HuH-7 (cell line): ENCODE measurements at places on chromosomes 4 and X.

DNA sequence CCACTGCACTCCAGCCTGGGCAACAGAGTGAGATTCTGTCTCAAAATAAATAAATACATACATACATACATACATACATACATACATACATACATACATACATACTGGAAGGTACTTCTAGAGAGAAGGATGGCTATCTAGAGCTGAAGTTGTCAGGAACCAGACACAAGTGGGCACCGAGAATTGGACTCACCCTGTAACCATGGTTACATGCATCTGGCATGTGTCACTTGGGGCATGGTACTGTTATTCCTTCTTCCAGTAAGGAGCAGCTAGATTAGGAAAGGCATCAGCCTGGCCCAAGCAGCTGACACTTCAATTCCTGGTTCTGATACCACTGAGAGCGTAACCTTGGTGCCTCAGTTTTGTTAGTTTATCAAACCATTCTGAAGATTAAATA, 127.1 kb downstream of the SH3KBP1 start:
- no peak for DNase-seq

DNA sequence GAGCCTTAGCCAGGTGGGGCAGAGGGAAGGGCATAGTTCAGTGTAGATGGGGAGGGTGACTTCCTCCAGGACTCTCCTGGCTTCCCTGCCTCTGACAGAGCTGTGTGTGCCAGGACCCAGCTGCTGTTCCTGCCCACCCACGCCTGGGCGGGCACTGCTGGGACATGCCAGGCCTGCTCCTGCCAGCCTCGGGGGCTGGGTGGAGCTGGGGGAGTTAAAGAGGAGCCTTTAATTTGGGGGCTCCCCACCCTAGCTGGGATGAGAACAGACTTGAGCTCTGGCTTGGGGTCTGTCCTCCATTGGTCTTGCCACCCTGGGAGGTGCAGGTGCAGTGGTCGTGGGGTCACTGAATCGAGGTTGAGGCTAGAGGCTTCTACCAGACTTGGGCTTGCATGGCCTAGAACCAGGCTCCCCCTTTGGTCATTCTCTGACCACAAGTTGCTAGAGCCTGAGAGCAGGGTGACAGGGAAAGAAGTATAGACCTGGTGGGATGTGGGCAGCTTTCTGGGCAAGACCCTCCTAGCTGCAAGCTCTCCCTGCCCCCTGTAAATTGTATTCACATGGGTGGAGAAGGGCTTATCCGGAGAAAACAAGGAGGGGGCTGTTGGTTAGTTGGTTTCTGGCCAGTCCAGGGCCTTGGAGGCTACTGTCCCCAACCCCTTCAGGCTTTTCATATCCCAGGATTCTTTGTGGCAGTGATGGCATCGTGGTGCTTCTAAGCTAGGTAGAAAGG, 5.7 kb downstream of the EFNB1 start:
- DNase-seq = no peak

GRCh38 chr4:183096276-183096965, 2.6 kb upstream of the WWC2 start:
- no peak for DNase-seq

DNA sequence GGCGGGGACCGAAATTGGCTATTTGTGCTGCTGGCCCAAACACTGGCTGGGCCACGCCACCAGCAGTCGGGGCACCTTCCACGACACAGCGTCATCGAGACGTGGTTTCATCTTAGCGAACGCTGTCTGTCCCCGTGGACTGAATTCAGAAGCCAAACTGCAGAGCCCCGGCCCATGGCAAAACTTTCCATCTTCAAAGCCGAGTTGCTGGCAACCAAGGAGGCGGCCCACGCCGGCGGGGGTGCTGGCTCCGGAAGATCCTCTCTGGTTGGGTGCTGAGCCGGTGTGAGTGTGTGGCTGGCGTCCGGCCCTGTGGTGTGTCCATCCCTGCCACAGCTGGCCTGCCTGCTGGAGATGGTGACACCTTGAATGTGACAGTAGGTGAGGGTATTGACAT, 96.6 kb upstream of the ADRA2C start:
- no peak for DNase-seq

DNA sequence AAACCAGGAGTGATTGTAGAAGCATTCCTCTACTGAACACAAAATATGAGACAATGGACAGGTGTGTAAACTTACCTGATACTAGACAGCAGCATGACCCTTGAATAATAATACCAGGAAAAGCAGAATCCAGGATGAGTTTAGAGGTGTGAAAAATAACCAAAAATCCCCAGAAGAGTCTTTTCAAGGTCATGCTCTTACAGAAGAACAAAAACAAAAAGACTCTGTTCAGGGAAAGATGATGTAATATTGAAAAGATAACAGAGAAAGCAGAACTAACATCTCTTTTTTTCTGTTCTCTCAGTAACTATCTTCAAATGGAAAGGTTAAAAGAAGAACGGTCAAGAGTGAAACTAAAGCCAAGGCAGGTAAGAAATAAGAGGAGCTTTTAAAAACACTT, 14.0 kb upstream of the ARHGAP10 start:
- no peak for DNase-seq

DNA sequence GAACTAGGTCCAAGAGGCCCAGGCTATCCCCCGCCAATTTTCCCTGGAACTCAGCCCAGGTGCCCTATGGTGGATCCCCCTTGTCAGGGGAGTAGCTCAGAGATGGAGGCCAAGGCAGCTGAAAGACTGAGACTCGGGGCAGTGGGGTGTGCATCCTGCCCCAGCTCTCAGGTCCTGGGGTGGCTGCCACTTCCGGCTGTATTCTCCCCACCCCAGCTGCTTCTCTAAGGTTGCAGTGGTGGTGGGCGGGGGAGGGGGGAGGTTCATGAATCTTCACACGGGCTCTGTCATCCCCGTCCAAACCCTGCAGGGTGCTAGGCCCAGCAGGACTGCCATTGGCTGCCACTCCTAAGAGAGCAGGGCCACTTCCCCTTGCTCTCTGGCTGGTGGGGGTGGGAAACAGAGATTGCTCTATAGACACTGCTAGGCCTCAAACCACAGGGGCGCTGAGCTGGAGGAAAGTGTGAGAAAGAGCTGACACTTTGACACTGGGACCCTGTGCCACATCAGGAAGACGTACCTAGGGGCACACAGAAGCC, 1.5 kb downstream of the SASH3 start:
- DNase-seq = no peak

GRCh38 chrX:23935106-23935505, 27.3 kb downstream of the CXorf58 start:
- no peak for DNase-seq
